Stimulated activated CD8-positive, alpha-beta memory T cell treated with anti-CD3 and anti-CD28 coated beads, Interleukin-7, amount 100 ng/mL, for 4 hours (primary cell): ENCODE measurements at places on chromosomes 16 and 17.

DNA sequence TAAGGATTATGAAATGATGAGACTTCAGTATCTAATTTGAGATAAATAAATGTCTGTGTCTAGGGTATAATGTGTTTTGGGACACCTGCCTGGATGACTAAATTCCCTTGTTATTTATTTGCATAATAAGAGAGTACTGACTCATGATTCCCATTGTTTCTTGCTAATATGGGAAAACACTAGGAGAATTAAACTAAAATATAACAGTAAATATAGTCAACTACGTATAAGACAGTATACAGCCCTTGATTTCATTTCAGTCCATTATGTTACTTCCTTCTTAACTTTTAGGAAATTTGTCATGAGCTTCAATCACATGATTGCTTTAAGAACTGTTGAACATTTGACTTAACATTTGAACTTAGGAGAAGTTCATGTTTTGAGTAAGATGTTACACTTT is 62.4 kb downstream of the VMP1 start:
- no peak for DNase-seq

DNA sequence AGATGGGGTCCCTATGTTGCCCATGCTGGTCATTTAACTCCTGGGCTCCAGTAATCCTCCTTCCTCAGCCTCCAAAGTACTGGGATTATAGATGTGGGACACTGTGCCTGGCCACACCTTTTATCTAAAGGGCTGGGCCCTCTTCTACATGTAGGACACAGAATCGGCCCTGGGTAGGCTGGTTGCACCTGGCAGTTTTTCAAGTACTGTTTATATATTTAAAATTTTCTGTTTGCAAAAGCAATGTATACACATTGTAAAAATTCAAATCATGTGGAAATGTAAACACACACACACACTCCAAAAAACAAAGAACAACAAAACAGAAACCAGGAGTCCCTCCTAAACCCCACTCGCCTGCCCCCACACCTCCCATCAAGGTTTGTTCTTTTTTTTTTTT is 28.1 kb upstream of the SIAH1 start:
- no peak for DNase-seq

GRCh38 chr17:73481676-73482075 is 162.6 kb downstream of the SDK2 start:
- DNase-seq, result no peak

- no peak for DNase-seq
Measured at GRCh38 chr16:8594149-8594666, 3.9 kb upstream of the TMEM114 start.

- DNase-seq, result no peak
Measured at GRCh38 chr17:44467108-44467507, 36.1 kb downstream of the GPATCH8 start.

GRCh38 chr17:17514993-17515933 is 19.1 kb upstream of the RASD1 start:
- DNase-seq, result no peak

DNA sequence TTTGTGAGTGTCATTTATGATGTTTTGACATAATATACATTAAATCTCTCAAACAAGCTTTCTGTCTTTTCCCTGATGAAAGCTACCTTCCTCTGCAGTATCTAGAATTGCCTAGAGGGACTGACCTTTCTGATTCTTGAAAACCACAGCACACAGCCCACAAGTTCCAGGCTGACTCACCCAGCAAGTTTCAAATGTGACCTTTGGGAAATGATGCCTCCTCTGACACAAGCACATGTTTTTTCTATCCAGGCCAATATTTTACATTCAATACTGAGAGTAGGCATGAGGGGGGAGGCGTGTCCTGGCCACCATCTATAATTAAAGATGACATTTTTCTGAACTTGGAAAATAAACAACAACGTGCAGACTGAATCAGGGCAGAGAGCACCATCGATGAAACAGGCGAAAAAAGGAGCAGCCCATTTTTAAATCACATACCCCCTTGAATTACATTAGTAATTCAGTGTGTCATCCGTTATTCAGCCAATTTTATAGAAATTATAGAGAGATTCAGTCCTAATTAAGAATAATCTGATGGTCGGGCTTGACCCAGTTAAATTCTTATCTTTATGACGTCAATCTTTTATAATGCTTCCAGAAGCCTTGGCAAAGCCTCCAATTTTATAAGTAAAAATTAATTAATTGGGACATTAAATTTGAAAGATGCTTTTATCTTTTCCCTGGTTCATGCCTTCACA is 292.6 kb upstream of the CDH11 start:
- no peak for DNase-seq

GRCh38 chr17:81804559-81805399 is 829 bp downstream of the GCGR start:
- no peak for DNase-seq

- DNase-seq, result no peak
Measured at GRCh38 chr16:86240716-86241363, 269.5 kb upstream of the FOXF1 start.

DNA sequence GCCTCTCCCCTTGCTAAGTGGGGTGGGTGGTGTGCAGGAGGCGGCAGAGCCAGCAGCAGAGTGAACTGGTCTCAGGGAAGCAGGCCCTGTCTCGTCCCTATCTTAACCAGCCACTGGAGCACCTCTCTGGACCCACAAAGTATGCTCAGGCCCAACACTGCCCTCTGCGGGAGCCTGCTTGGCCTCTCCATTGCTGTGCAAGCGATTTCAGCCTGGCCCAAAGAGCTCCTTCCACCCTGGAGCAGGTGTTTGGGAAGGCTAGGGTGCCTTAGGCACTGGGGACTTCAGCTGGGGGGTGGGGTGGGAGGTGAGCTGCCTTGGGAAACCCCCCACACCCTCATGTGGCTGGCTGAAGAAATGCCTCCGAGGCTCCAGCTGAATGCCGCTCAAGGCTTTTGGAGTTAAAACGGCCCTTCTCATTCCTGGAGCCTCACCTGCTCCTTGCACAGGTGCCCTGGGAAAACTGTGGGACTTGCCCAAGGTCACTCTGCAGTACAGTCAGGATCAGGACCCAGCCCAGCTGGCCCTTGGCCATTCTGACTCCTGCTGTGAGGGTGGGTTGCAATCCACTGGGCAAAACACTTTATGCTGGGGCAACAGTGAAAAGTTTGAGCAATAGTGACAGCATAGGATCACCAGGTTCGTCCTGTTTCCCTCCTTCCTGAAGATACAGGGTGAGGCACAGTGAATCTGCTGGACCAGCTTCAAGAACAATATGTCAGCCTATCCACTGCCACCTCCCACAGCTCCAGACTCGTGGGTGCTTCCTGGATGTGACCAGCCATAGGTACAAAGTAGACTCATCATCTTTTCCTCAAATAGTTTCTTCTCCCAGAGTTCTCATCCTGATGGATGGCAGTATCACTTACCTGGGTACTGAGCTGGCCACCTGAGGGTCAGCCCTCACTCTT is 5.9 kb upstream of the UBE2O start:
- DNase-seq, result no peak

GRCh38 chr16:51172368-51172767 is 21.3 kb upstream of the SALL1 start:
- DNase-seq, result no peak
